ENCODE measurements at places on chromosomes 11 and 22.

DNA sequence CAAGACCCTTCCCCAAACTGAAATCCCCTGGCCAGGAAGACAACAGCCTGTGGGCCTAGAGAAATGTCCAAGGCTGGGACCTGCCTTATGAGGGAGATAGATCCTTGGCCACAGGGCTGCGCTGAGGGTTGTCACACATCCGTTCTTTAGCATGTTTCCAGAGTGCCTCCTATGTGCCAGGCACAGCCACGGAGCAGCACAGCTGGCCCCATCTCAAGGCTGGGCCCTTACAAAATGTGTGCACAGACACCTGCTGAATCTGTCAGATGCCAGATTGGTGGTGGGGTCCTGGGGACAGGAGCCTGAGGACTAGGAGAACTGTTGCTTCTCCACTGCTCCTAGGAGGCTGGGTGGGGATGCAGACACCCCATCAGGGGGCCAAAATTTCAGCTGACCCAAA is 11.2 kb downstream of the GRIK4 start:
- no peak for DNase-seq

- no peak for DNase-seq
These were observed 32.6 kb downstream of the MS4A6A start for GRCh38 chr11:60150279-60150678.

DNA sequence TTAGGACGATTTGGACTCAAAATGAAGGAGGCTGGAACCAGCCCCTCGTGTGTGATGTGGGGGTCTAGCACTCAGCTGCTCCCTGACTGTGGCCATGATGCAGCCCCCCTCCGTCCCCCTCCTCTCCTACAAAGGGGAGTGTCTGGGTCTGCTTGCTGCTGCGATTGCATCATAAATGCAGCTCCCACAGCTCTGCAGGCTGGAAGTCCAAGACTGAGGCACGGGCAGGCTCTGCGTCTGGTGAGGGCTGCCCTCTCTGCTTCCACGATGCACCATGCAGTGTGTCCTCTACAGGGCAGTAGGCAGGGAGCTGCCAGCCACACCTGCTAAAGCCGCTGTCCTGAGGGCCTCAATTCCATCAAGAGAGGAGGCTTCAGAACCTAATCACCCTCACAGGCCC is 432.1 kb downstream of the BRD1 start:
- no peak for DNase-seq

DNA sequence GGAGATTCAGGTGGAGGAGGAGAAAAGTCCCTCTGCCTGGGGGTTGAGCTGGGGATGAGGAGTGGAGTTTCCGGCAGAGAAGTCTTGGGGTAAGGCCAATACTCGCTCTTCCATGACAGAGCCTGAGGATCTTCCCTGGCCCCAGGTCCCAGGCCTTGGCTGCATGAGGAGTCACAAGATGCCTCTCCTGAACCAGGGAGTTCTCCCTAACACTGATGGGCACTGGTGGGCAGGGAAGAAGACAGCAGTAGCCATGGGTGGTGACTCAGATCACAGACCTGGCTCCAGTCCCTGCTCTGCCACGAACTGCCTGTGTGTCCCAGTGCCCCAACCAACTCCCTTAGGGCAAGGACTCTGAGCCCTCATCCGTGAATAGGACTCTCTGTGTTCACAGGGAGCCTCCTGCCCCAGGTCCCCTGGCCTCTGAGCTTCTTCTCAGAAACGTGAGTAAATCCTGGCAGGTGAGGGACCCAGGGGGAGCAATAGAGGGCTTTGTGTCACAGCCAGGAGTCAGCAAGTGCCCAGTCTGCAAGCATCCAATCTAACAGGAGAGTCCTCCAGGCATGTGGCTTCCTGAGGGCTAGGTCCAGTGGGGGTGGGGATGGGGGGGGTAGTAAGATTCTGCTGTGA is 45.5 kb upstream of the FTH1 start:
- no peak for DNase-seq

DNA sequence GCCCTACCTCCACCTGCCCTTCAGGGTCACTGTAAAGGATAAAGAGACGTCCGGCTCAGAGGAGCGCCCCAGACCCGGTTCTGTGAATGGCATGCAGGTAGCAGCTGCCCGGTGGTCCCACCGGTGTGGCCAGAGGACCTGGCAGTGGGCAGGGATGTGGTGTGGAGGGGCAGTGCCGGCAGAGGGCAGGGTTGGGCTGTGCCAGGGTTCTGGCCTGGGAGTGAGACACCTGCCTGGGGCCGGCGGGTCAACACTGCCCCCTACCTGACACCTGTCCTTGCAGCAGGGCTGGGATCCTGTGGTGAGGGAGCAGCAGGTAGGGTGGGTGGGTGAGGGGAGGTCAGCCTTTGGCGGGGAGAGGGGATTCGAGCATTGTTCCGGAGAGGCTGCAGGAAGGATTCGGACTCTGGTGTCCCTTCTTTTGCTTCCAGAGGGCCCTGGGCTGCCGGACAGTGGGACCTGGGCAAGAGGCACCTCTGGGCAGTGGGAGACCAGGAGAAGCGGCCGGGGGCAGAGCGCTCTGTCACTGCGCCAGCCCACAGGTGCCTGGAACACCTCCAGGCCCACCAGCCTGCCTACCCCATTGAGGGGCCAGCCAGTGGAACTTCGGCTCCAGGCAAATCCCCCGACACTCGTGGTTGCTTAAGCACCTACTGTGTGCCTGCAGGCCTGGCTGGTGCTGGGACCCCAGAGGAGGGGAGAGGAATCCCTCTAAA is 1.6 kb upstream of the PHLDA2 start:
- DNase-seq = peak; percentile 85

DNA sequence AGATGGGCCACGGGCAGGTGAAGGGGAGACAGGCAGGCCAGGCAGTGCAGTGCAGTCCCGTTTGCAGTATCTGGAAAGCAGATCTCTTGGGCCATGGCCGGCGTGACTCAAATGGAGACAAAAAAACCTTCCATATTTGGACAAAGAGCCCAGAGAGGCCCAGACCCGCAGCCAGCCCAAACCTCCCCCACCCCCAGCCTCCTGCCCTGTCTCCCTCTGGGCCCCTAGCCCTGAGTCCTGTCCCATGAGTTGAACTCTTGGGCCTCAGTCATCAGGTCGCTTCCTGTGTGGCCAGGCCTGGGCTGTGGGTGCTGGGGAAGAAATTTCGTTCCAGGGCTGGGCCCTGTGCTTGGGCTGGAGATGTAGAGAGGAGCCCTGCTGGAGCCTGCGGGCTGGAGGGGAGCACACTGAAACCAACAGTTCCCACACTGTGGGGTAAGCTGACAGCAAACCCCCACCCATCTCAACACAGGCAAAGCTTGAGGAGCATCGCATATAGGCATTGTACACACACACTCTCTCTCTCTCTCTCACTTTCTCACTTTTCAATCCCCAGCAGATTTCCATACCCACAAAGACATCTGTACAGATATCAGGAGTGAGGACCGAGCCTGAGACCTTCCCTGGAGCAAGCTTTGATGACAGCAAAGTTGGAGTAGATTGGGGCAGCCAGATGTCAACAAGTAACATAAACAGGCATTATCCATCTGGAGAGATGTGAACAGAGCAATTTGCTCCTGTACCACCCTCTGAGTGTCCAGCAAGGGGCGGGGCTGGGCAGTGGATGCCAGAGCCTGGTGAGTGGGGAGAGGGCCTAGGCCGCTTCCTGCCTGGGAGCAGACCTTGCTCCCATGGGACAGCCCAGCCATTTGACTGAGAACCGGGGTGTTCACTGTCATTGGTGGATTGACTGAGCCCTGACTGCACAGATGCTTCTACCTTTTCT is 17.2 kb downstream of the ARHGEF17 start:
- peak; percentile 90 for DNase-seq

GRCh38 chr22:28600546-28601143 is 79.0 kb downstream of the TTC28 start:
- peak; percentile 43 for DNase-seq

GRCh38 chr11:63764679-63765647 is 3.6 kb downstream of the ZFTA start:
- peak; percentile 34 for DNase-seq
